Activated T-helper 2 cell treated with anti-CD3 and anti-CD28 coated beads, Interferon-gamma antibody, Interleukin-2, Interleukin-4, amounts not matched to agents 10 μg/mL and 5 μg/mL and 100 μg/mL, durations not matched to agents 14 hours and 24 hours and 36 hours (primary cell): ENCODE measurements at places on chromosomes 3 and 15.
A peak's percentile ranks its signal among the peaks of the same experiment; 100 is the strongest.

DNA sequence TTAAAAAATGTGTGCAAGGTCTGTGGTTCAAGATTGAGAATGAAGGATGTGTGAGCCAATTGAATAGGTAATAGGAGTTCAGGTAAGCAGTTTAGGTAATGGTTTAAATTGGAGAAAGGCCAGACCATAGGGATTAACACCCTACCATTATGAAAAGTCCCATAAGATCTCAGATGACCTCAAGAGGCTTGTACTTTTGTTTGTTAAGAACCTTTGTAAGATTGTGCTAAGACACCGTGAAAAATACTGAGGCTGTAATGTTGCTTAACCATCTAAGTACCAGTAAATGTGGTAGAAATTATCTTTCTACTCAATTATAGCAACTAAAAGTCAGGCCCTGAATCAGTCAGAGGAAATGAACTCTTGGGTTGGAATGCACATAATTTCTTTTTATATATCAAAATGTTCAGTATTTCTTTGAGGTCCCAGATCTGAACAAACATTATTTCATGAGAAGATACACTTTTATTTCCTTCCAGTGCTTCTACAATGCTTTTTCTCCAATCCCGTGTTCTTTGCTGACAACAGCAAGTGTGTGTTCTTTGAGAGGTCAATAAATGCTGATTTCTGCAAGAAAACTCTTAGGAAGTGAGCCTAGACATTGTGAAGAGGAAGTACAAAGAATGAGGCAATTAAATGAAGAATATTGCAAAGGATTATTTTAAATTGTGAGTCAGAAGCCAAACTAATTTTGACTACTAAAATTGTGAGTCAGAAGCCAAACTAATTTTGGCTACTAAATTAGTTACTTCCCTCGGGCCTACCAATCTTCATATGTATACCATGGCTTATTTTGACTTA, 66.4 kb downstream of the TCF12 start:
- no peak overlapping the region for H3K4me3 ChIP-seq
- no peaks in the 10 kb centered on the region for H3K27me3 ChIP-seq
- no peak for DNase-seq

GRCh38 chr3:188656196-188656982, 502.4 kb downstream of the LPP start:
- H3K4me1 ChIP-seq: no peaks in the 10 kb centered on the region
- no peak for DNase-seq
- no peak overlapping the region for H3K27ac ChIP-seq
- H3K36me3 ChIP-seq: peaks cover under 1% of the 10 kb centered on the region

- H3K36me3 ChIP-seq: no peaks in the 10 kb centered on the region
- H3K4me1 ChIP-seq: no peaks in the 10 kb centered on the region
- no peak overlapping the region for H3K4me3 ChIP-seq
- DNase-seq: no peak
- H3K27me3 ChIP-seq: no peaks in the 10 kb centered on the region
Measured at GRCh38 chr3:51311055-51311454, 74.0 kb upstream of the MANF start.

DNA sequence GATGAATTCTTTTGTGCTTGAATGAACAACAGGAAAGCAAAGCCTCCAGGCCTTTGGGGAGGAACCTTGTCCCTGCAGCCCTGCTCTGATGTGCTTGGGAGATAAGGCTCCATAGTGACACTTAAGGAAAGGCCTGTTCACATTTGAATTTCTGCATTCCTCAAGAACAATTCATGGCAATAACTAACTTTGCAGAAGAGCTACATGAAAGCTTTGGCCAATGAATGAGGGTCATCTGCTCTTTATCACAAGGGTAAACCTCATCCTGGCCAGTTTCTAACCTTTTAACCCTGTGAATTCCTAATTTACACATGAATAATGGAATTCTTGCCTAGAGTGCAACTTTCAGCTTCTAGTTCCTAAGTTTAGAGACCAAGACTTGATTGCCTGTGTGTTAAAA, 5.6 kb downstream of the PRTG start:
- H3K27ac ChIP-seq: no peak overlapping the region
- H3K27me3 ChIP-seq: peaks cover 39% of the 10 kb centered on the region
- no peak overlapping the region for H3K4me3 ChIP-seq
- no peaks in the 10 kb centered on the region for H3K4me1 ChIP-seq
- no peak for DNase-seq

- no peaks in the 10 kb centered on the region for H3K36me3 ChIP-seq
- H3K4me3 ChIP-seq: no peak overlapping the region
- H3K27me3 ChIP-seq: no peaks in the 10 kb centered on the region
- H3K4me1 ChIP-seq: no peaks in the 10 kb centered on the region
- H3K27ac ChIP-seq: no peak overlapping the region
Measured at GRCh38 chr3:103644450-103644849, 1209.6 kb downstream of the ZPLD1 start.

- H3K27me3 ChIP-seq: peaks cover 2% of the 10 kb centered on the region
- H3K27ac ChIP-seq: no peak overlapping the region
- H3K4me3 ChIP-seq: no peak overlapping the region
Measured at GRCh38 chr3:10395196-10395595, 74.3 kb upstream of the SEC13 start.

DNA sequence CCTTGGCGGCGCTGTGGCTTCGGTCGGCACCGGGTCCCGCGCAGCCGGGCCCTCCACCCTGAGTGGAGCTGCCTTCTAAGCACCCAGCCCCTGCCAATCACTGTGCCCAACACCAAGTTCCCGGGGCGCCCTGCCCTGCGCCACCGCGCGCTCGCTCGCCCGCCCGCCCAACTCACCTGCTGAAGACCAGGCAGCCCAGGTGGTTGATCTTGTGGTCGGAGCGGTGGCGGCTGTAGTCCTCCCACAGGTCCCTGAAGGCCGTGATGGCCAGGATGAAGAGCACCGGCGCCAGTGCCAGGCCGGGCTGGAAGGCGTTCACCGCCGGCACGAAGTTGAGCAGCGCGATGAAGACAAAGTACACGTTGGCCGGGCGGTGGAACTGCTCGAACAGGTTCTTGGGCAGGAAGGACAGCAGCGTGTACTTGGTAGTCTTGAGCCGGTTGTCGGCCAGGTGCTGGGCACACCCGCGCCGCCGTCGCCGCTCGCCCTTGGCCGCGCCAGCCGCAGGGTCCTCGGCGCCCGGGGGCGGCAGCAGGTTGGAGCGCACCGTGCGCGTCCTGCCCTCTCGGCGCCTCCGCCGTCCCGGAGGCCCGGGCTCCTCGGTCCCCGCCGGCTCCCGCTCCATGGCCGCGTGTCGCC, 536 bp downstream of the ATP10A start:
- H3K4me3 ChIP-seq: peak overlapping the region; percentile 92
- H3K36me3 ChIP-seq: peaks cover 33% of the 10 kb centered on the region
- peaks cover 40% of the 10 kb centered on the region for H3K4me1 ChIP-seq
- H3K27ac ChIP-seq: peak overlapping the region; percentile 88

- no peak overlapping the region for H3K27ac ChIP-seq
- H3K4me3 ChIP-seq: no peak overlapping the region
- H3K27me3 ChIP-seq: no peaks in the 10 kb centered on the region
- DNase-seq: no peak
- peaks cover 47% of the 10 kb centered on the region for H3K36me3 ChIP-seq
- peaks cover 25% of the 10 kb centered on the region for H3K4me1 ChIP-seq
Measured at GRCh38 chr15:49145651-49146609, 9.5 kb downstream of the COPS2 start.

- H3K27me3 ChIP-seq: peaks cover 33% of the 10 kb centered on the region
- H3K4me1 ChIP-seq: peaks cover 8% of the 10 kb centered on the region
- no peak overlapping the region for H3K4me3 ChIP-seq
- no peak overlapping the region for H3K27ac ChIP-seq
Measured at GRCh38 chr3:186185194-186185787, 76.4 kb upstream of the ETV5 start.

DNA sequence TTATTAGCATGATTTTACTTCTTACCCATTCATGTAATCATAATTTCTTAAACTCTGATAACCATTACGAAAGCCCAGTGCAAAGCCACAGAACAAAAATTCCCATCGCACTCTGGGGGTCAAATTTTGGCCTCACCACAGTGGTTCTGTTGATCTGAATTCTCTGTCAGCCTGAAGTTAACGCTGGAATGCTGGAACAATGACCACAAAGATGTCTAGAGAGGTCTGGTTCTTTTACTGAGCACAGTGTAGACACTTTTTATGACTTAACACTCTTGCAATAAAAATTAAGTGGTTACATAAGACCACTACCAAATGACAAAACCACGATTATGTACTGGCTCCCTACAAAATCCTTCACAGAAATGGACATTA, 94.7 kb downstream of the PDZRN3 start:
- H3K36me3 ChIP-seq: no peaks in the 10 kb centered on the region
- DNase-seq: no peak
- no peaks in the 10 kb centered on the region for H3K4me1 ChIP-seq
- no peak overlapping the region for H3K27ac ChIP-seq
- H3K27me3 ChIP-seq: no peaks in the 10 kb centered on the region

DNA sequence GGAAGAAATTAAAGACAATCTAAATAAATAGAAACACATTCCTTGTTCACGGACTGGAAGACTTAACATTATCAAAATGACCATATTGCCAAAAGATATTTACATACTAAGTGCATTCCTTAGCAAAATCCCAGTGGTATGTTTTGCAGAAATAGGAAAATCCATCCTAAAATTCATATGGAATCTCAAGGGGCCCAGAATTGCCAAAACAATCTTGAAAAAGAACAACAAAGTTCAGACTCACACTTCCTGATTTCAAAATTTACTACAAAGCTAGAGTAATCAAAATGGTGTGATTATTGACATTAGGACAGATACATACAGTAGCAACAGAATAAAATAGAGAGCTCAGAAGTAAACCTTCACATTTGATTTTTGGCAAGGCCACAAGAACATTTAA, 515.5 kb downstream of the OCA2 start:
- H3K36me3 ChIP-seq: no peaks in the 10 kb centered on the region
- DNase-seq: no peak
- no peaks in the 10 kb centered on the region for H3K4me1 ChIP-seq
- H3K27me3 ChIP-seq: no peaks in the 10 kb centered on the region
- no peak overlapping the region for H3K4me3 ChIP-seq

DNA sequence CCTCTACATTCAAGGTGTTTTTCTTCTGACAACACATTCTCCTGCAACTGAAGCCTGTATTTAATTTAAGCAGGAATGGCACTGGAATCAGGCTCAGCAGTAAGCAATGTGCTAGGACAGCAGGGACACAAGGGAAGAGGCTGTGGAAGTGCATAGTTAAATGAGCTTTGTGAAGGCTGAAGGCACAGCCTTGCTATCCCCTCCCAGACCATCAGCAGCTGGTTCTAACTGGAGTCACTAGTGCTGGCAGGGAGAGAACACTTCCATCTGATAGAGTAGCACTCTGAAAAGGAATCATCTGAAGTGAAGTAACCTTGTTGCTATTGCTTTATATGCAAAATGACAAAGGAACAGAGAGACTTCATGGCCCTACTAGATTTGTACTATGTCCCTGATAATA, 14.7 kb downstream of the UQCC5 start:
- H3K27me3 ChIP-seq: no peaks in the 10 kb centered on the region
- H3K4me1 ChIP-seq: peaks cover 14% of the 10 kb centered on the region
- no peak overlapping the region for H3K4me3 ChIP-seq

DNA sequence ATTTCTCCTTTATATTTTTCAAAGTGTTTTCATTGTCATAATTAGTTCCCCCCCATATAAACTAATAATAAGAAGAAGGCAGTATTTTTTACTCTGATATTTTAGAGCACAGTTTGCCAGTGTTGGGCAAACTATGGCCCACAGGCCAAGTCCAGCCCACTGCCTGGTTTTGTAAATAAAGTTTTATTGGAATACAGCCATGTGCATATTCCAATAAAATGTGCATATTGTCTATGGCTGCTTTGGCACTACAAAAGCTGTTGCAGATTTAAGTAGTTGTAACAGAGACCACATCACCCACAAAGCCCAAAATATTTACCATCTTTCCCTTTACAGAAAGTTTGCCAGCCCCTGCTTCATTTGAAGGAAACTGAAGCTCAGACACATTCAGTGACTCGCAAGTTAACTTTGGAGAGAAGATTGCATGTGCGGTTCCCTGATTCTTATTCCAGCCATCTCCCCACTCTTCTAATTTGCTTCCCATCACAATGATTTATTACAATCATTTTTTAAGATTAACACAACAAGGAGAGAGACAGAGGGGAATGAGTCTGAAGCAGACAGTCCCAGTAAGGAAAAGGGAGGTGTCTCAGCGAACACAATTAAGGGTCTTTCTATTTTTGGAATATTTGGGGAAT, 48.9 kb downstream of the RFTN1 start:
- H3K4me3 ChIP-seq: no peak overlapping the region
- peaks cover 65% of the 10 kb centered on the region for H3K36me3 ChIP-seq
- peaks cover 66% of the 10 kb centered on the region for H3K4me1 ChIP-seq
- no peak for DNase-seq
- no peak overlapping the region for H3K27ac ChIP-seq

DNA sequence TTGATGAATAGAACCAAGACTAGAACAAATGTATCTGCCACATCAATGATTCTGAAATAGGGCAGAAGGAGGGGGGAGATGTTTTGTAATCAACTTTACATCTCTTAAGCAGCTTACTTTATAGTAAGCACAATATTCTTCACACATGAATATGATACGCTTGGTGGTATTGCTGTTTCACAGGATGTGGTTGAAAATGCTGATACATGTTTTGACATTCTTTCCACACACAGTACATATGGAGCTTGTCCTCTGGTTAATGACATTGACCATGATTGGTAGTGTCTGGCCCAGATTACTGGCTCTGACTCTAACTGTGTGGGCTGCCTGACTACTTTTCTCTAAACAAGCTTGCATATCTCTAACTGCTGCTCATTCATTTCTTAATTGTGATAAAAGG, 168.9 kb downstream of the KLHL25 start:
- H3K4me3 ChIP-seq: peak overlapping the region; percentile 42
- H3K4me1 ChIP-seq: peaks cover 72% of the 10 kb centered on the region
- peaks cover 58% of the 10 kb centered on the region for H3K36me3 ChIP-seq
- H3K27me3 ChIP-seq: no peaks in the 10 kb centered on the region
- no peak for DNase-seq

DNA sequence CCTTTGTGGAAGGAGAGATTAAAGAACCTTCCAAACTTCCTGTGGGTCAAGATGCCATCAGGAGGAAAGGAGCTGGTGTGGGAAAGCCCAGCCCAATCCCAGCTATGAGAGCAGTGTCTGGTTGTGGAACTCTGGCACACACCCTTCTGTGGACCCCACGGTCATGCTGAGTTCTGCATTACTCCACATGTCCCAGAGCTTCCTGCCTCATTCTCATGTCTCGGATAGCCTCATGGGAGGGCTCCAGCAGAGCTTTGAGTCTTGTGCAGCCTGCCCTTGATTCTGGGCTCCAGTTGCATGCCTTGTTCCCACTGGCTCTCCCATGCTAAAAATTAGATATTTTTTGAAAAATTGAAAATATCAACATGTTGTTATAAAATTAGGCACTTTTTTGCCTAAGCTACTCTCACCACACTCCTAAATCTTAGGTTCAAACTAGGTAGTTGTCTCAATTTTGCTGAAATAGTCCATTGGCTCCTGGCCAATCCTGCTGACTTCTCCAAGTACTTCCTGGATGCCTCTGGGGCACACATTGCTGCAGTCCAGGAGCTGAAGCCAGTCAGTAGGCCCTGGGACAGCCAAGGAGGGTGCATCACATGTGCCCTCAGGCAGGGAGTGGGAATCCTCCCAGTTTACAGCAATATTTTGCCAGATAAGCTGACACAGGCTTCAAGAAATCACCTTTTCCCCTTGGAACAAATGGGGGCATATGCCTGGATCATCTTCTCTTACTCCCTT, 144.3 kb downstream of the EEFSEC start:
- H3K27me3 ChIP-seq: no peaks in the 10 kb centered on the region
- H3K4me1 ChIP-seq: peaks cover 10% of the 10 kb centered on the region
- H3K36me3 ChIP-seq: peaks cover 5% of the 10 kb centered on the region
